ENCODE measurements at places on chromosomes 12 and 14.

DNA sequence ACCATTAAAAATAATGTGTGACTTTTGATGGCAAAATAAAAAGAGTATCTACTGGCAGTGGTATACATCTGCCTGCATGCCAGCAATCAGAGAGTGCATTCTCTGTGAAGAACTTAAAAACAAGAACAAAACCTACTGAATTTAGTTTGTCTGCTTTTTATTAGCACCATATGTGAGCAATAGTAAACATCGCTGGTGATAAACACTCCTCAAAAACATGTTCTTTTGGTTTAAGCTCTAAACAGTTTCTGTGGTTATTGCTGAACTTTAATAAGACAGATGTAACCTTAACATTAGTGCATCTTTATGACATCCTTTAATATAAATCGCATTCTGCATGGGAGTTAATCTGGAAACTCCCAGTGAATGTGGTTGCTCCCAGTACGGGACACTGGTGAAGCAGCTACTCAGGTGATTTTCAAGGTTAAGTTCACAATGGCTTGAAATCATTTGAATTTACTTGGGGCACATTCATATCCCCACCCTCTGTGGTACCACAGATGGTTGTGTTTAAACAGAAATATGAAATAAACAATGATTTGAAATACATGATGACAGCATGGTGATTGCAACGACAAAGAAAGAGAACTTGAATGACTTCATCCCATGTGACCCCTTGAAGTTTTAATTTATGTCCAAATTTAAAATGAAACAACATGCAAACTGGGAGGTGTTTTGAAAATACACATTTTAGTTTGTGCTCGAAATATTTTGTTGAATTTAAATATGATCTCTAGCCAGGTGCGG lies 285.9 kb downstream of the FOXN3 start:
- no peak for DNase-seq

GRCh38 chr12:90393089-90393488 lies 561.9 kb downstream of the CCER1 start:
- DNase-seq: no peak

DNA sequence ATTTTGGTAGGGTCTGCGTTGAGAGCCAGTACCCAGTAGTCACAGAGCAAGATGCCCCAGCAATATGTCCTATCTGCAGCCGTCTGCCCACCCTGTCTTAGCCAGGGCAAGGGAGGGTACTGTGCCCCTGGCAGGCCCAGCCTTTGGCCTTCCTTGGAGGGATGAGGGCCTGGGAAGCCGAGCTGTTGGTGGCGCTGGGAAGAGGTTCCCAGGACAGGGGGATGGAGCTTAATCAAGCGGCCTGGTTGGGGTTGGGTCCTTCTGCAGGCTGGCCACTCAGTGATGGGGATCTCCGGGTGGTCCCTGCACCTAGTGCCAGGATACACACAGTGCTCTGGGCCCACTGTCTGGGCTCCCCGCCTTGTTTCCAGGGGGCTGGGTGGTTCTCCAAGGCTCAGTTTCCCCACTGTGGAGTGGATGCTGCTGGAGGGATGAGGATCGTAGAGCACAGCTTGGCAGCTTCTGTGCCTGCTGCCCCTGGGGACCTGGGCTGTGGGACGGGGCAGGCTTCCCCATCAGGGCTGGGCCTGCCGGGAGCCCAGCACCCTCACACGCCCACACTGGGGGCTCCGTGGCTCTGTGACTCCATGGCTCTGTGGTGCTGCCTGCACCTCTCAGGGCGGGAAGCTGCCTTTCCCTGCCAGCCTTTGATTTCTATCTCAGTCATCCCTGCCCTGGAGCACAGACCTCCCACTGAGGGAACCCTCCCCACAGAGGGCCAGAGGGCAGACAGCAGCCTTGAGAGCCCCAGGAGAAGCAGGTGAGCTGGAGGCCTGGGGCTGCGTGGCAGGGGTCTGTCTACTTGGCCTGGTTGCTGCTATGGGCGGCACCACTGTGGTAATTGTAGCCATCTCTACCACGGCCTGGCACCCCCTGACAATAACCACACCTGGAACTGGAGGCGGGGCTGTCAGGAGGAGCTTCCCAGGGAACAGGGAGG lies 357.0 kb downstream of the TMEM121 start:
- no peak for DNase-seq

DNA sequence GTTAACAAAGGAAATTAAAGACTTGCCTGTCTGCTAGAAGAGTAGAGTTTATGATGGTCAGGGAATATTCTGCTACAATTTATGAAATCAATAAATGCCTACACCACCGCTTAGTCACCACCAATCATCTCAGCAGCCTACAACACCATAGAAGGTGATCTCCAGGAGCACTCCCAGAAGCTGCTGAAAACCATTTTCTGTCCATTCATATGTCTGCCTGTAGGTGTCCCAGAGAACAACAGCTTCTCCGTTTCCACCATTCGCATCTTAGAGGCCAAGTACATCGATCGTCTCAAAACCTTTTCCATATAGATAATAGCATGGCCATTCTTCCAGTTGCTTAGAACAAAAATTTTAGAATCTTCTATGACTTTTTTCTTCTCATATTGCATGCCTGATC lies 303.4 kb downstream of the KCNC2 start:
- peak; percentile 20 for DNase-seq

GRCh38 chr12:5960783-5961182 lies 15.7 kb upstream of the ANO2 start:
- no peak for DNase-seq

GRCh38 chr12:104650541-104650940 lies 193.8 kb downstream of the CHST11 start:
- no peak for DNase-seq

DNA sequence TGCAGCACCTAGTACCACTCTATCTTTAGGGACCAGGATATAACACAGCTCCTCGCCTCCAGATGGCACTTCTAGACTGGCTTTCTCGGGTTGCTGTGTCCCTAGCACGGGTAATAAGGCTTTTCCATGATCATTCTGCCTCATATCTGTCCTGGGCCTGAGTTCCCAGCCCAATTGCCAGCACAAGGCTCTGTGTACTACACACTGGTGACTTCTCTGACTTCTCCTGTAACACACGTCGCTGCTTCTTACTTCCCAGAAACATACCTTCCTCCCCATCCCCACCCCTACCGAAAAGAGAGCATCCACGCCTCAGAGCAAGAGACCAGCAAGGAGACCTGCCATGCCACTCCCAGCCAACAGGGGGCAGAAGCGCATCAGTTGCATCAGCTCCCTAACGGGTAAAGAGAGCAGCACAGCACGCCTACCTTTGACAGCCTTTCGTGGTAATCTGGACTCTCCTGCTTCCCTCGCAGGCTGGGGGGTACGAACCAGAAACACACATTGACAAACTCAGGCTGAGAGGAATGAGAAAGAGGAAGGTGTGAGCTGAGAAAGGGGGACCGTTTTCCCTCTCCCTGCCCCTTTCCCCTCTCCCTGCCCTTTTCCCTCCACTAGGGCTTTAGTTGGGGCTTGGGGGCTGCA lies 21.2 kb upstream of the ZNF740 start:
- peak; percentile 83 for DNase-seq

- DNase-seq: peak; percentile 23
Measured at GRCh38 chr12:47155457-47156166, 75.9 kb upstream of the AMIGO2 start.

DNA sequence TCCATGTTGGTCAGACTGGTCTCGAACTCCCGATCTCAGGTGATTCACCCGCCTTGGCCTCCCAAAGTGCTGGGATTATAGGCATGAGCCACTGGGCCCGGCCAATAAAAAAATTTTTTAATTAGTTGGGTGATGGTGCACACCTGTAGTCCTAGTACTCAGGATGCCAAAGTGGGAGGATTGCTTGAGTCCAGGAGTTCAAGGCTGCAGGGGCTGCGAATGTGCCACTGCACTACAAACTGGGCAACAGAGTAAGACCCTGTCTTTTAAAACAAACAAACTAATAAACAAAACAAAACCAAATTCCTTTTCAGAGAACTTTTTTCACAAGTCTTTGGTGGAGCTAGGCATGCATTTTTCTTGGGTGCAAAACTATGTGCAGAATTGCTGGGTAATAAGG lies 10.1 kb upstream of the SPSB2 start:
- DNase-seq: no peak

GRCh38 chr14:83300476-83301064 lies 1766.9 kb upstream of the SEL1L start:
- DNase-seq: peak; percentile 35

- DNase-seq: no peak
Measured at GRCh38 chr12:47578836-47579235, 127.0 kb downstream of the RPAP3 start.

DNA sequence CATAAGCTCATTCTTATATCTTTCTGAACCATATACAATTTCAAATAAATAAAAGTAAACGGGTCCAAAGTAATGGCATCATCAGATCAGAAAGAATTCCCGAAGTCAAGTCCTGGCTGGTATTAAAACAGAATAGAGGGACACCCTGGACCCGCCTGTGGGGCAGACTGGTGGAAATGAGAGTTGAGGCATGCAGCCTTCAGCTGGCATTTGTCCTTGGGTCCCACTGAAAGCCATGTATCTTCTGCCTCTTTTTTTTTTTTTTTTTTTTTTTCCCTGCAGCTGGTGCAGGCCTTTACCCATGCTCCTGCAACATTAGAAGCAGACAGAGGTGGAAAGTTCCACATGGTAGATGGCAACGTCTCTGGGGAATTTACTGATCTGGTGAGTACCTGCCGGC lies 9.9 kb downstream of the AHSA1 start:
- no peak for DNase-seq

DNA sequence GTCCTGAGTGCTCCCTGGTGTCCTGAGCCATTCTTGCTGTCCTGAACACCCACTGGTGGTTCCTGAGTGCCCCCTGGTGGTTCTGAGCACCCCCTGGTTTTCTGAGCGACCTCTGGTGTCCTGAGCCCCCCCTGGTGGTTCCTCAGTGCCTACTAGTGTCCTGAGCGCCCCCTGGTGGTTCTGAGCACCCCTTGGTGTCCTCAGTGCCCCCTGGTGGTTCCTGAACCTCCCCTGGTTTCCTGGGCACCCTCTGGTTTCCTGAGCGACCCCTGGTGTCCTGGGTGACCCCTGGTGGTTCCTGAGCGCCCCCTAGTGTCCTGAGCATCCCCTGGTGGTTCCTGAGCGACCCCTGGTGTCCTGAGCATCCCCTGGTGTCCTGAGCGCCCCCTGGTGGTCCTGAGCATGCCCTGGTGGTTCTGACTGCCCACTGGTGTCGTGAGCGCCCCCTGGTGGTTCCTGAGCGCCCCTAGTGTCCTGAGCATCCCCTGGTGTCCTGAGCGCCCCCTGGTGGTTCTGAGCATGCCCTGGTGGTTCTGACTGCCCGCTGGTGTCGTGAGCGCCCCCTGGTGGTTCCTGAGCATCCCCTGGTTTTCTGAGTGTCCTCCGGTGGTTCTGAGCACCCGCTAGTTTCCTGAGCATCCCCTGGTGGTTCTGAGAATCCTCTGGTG lies 473.1 kb downstream of the TMEM121 start:
- peak; percentile 55 for DNase-seq

GRCh38 chr14:22886500-22887259 lies 3.7 kb downstream of the REM2 start:
- DNase-seq: peak; percentile 77

GRCh38 chr12:64347630-64348029 lies 42.9 kb downstream of the C12orf56 start:
- no peak for DNase-seq

All from ELR (cell line).